Dermis microvascular lymphatic vessel endothelial cell (primary cell): ENCODE measurements at places on chromosomes 6 and 20.

DNA sequence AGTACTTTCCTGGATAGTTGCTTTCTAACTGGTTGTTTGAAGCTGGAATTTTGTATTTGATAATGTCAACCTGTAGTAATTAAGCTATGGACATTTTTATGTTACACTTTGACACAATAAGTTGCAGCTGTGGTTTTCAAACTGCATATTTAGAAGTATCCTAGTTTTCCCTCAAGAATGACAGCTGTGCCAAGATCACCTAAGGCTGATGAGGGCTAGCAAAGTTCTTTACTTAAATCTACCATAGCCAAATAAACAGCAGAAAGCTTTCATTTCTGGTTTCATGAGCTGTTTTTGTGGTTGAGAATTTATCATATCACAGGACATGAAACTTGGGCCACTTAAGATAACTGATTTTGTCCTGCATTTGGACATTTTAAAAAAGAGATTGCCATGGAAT lies 30.6 kb downstream of the FAM229B start:
- no peak for DNase-seq

DNA sequence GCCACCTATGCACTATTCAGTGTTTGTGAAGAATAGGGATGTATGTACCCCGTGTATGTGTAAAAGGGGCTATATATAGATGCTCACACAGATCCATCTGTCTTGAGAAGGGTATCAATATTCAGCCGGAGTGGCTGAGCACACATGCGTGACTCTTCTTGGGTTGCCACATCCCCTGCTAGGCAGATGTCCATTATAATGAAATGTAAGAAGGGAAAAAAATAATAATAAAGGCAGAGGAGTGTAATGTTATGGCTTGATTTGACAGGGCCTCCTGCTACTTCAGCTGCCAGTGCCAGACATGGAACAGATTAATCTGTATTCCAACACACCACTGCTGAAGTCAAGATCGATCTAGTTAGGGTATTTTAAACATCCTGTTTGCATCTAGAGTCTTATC lies 74.2 kb upstream of the VSTM2L start:
- no peak for DNase-seq

- DNase-seq, result no peak
Observed at GRCh38 chr20:51389543-51390264, 152.8 kb downstream of the NFATC2 start.

GRCh38 chr6:69422020-69422419 lies 374.8 kb downstream of the LMBRD1 start:
- no peak for DNase-seq

GRCh38 chr20:41218466-41218865 lies 81.1 kb downstream of the PLCG1 start:
- DNase-seq, result no peak

GRCh38 chr20:56941101-56941686 lies 312.1 kb downstream of the TFAP2C start:
- DNase-seq, result no peak

GRCh38 chr20:34300256-34300806 lies 2.8 kb downstream of the AHCY start:
- DNase-seq, result no peak

DNA sequence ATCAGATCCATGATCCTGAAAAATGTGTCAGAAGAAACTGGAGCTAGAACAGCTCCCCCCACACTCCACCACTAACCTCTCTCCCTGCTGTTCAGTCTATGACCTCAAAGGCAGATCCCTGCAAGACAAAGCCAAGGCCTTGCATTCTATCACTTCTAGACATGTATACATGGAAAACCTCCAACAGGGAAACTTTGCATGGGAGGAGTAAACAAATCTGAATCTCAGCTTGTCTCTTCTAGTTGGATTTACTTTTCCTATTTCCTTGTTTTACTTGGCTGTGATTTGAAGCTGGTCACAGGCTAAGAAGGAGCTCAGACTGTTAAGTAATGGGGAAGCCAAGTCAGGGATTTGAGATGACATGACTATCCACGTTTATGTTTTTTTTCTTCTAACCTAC lies 456.8 kb upstream of the CHD6 start:
- no peak for DNase-seq

- no peak for DNase-seq
Observed at GRCh38 chr6:94668876-94669275, 908.5 kb upstream of the MANEA start.

- peak; percentile 98 for DNase-seq
Observed at GRCh38 chr6:151067684-151068596, 171.8 kb upstream of the AKAP12 start.

DNA sequence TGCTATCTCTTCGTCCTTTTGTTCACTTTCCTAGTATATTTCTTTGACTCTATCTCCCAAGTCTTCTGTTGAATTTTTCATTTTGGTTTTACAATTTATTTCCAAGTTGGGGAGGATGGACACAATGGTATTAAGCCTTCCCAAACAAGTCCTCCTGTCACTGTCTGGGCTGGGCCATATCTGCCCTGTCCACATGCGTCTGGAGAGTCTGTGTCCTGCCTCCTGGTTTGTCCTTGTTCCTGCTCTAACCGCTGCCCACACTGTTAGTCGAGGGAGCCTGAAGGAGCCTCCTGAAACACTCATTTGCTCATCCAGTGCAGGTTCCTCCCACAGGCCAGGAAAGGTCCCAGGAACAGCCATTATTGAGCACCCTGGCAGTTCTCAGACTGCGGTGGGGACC lies 17.1 kb downstream of the MYT1 start:
- DNase-seq, result no peak

DNA sequence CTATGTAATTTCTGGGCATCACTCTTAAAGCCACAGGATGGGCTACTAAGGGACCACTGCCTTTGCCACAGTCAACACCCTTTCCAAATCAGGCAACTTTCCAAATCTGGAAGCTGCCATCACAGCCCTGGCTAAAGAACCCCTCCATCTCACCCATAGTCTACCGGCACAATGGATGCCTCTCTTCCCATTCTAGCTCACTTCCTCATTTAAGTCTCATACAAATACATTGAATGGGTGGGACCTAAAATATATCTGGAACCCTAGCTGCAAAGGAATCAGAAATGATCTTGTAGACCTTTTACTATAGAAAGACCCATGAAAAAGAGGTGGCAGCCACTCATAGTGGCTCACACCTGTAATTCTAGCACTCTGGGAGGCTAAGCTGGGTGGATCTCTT lies 3.3 kb upstream of the TREML4 start:
- DNase-seq, result no peak

DNA sequence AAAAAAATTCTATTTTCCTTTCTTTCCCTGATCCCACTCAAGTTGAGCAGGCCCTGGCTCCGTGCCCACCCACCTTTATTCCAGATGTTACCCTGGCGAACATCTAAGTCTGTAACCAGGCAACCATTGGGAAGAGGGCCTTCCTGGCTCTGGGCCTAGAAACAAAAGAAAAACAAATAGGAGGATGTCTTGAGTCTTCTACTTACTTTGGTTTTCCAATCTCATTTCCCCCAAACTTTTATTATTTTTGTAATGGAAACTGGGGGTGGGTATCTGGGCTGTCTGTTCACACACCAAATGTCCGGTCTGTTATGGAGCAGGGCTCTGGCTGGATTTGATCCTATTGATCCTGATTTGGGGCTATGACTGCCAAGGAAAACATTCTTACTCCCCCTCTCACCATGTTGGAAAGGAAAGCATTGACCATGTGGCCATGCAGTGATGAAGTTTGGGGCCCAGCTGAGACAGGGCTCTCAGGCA lies 744.1 kb downstream of the DHX35 start:
- DNase-seq, result no peak

DNA sequence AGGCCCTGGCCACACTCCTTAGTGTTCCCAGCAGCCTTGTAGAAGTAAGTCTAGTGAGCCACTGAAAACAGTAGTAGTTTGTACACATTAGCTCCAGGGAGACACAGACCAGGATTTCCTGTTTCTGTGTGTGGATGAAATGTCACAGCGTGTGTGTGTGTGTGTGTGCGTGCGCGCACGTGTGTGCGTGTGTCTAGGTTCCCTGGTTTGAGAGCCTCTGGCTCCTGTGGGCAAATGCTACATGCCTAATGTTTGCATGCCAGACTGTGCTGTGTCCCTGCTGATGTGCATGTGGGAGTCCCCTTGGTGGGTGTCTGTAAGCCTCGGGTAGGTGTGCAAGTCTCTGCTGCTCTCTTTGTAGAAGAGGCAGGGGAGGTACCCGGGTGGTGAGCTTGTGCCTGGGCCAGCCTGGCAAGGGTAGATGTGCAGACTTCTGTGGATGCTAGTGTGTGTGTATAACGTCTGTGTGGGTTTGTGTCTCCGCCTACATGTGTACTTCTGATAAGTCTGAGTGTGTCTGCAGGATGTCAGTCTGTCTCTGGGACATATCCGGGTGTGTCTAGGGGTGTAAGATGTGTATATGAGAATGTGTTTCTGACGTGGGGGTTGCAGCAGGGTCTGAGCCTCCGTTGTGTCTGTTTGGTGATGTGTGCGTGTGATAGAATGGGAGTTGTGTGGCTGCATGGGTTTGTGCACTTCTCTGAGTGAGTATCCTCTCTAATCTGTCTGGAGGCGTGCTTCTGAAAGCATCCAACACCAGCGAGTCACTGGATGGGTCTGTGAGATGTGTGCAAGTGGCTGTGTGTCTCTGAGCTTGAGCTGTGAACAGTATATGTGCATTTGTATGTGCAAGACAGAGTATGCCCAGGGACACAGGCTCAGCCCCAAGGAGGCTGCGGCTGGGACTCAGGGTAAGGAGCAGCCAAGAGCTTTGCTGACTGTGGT lies 19.0 kb upstream of the TLDC2 start:
- DNase-seq, result peak; percentile 93

GRCh38 chr6:130026859-130027258 lies 8.5 kb downstream of the L3MBTL3 start:
- DNase-seq, result no peak

- no peak for DNase-seq
Observed at GRCh38 chr6:157265635-157266034, 57.7 kb downstream of the TMEM242 start.

- DNase-seq, result no peak
Observed at GRCh38 chr6:166343150-166343487, 774 bp upstream of the SFT2D1 start.

DNA sequence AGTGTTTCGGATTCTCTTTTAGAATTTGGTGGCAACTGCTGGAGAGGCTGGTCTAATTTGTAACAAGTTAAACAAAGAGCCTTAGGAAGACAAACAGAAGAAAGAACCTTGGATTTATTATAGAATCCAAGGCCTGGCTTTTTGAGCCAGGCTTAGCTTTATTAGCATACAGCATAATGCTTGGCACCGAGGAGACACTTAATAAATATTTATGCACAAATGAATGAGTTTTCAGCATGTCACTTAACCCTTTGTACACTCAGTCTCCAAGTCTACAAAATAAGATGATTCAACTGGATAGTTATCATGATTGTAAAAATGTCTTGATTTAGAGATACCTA lies 38.2 kb upstream of the AFDN start:
- DNase-seq, result no peak

- no peak for DNase-seq
Observed at GRCh38 chr6:52276130-52276529, 8.4 kb downstream of the MCM3 start.

DNA sequence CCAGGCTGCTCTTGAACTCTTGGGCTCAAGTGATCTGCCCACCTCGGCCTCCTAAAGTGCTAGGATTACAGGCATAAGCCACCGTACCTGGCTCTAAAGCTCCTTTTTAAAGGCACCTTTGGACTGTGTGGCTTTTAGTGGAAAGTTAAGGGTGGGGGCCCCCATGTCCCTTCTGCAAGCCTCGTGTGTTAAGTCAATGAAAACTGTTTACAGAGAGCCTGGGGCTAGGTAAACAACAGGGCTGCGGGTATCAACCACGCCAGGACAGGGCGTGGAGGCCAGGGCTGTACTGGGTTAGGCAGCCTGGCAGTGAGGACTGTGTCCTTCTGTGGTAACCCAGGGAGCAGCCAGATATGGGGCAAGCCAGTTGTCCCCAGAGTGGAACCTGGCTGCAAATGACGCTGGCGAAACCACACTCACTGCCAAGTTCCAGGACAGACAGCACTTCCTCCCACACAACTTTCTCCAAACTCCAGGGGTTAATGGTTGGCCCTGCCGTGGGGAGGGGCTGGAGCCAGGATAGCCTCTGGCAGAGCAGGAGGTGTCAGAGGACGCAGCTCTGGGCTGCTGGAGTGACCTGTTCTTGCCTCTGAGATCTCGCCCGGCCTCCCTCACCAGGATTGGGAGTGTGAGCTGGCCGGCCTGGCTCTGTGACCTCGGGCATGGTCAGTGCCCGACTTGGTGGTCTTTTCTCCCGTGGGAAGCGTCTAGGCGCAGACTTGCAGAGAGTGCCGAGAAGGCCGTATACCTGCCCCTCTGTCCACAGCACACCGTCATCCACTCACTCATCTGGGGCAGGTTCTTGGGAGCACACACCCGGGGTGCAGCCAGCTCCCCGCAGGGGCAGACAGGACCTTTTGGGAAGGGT lies 3.2 kb downstream of the SLC17A9 start:
- no peak for DNase-seq

DNA sequence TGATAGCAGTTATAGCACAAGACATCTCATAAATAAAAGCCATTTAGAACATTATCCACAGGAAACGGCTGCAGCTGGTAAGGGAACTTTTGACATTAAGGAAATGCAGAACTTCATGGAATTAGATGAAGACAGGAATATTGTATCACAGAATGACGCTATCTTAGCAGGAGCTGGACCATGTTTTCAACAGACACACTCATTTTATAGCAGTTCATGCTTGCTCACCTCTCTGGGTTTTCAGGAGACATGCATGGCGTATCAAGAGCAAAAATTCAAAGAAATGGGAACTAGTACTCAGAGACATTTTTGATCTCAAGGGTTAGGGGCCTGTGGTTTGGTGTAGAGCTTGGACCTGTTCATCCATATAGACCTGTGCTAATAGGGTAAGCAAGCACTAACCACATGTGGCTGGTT lies 125.0 kb downstream of the FYN start:
- peak; percentile 20 for DNase-seq

GRCh38 chr6:99341862-99342455 lies 7.5 kb downstream of the FAXC start:
- no peak for DNase-seq

- no peak for DNase-seq
Observed at GRCh38 chr6:121434037-121434770, 1.2 kb upstream of the GJA1 start.

DNA sequence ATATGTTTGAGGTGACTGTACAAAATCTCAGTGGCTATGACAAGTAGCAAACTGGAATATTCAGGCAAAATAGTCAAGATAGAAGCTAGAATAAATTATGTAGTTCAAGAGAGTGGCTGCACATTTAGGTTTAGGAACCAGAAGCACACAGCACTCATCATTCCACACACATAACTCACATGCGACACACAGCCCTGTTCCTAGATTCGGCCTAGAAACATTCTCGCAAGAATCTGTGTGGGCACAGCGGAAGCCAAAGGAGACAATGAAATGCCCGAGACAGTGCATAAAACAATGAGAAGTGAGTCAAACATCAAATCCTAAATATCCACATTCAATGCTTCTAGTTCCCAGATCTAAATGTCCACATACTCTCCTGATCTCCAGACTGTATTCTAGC lies 9.5 kb upstream of the SUPT3H start:
- no peak for DNase-seq

GRCh38 chr6:55668591-55668990 lies 89.6 kb upstream of the HMGCLL1 start:
- DNase-seq, result no peak

- DNase-seq, result peak; percentile 92
Observed at GRCh38 chr6:4732691-4733315, 43.4 kb upstream of the CDYL start.
